ENCODE measurements at places on chromosomes 1 and 21.

- peak; percentile 80 for DNase-seq
Measured at GRCh38 chr1:115280064-115280463, 58.0 kb downstream of the NGF start.

- DNase-seq = peak; percentile 70
Measured at GRCh38 chr1:207004931-207005830, 27.4 kb downstream of the C1orf116 start.

GRCh38 chr1:197024460-197024859 lies 42.6 kb downstream of the F13B start:
- DNase-seq = peak; percentile 39

DNA sequence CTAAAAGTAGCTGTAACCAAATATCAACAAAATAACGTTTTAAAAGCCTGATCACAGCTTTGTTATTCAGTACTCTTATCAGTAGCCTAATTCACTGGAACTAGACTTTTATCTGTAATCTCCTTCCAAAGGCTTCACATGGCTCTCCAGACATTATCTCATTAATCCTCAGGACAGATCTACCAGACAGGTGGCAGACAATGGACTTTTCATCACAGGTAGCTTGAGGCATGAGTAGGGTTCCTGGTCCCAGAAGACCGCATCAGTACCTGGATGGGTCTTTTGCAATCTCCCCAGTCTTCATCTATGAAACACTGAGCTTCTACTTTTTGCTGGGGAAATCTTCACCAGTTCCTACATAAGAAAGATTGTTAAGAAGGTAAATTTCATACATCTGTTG lies 132.2 kb upstream of the FOXD3 start:
- DNase-seq = no peak

- no peak for DNase-seq
Measured at GRCh38 chr1:16420424-16421118, 16.7 kb downstream of the SPATA21 start.

DNA sequence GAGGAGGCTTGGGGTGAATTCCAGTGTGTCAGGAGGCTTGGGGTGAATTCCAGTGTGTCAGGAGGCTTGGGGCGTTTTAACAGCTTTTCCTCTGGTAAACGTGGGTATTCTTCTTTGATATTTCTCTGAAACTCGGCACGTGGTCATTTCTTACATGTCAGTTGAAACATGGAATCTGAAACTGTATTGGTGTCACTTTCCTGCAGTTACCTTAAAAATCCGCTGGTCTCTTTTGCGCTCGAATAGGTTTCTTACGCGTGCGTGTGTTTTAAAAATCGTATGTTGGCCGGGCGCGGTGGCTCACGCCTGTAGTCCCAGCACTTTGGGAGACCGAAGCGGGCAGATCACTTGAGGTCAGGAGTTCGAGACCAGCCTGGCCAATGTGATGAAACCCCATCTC lies 33.5 kb downstream of the PRKCZ start:
- no peak for DNase-seq

- DNase-seq = no peak
Measured at GRCh38 chr1:112285316-112285715, 110.7 kb upstream of the CTTNBP2NL start.

DNA sequence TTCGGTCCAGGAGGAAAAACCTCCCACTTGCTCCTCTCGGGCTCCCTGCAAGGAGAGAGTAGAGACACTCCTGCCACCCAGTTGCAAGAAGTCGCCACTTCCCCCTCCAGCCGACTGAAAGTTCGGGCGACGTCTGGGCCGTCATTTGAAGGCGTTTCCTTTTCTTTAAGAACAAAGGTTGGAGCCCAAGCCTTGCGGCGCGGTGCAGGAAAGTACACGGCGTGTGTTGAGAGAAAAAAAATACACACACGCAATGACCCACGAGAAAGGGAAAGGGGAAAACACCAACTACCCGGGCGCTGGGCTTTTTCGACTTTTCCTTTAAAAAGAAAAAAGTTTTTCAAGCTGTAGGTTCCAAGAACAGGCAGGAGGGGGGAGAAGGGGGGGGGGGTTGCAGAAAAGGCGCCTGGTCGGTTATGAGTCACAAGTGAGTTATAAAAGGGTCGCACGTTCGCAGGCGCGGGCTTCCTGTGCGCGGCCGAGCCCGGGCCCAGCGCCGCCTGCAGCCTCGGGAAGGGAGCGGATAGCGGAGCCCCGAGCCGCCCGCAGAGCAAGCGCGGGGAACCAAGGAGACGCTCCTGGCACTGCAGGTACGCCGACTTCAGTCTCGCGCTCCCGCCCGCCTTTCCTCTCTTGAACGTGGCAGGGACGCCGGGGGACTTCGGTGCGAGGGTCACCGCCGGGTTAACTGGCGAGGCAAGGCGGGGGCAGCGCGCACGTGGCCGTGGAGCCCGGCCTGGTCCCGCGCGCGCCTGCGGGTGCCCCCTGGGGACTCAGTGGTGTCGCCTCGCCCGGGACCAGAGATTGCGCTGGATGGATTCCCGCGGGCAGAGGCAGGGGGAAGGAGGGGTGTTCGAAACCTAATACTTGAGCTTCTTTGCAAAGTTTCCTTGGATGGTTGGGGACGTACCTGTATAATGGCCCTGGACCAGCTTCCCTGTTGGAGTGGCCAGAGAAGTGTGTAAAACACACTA lies 45.3 kb downstream of the MRPL39 start:
- peak; percentile 68 for DNase-seq

GRCh38 chr1:40646315-40646714 lies 19.2 kb downstream of the RIMS3 start:
- DNase-seq = peak; percentile 2

DNA sequence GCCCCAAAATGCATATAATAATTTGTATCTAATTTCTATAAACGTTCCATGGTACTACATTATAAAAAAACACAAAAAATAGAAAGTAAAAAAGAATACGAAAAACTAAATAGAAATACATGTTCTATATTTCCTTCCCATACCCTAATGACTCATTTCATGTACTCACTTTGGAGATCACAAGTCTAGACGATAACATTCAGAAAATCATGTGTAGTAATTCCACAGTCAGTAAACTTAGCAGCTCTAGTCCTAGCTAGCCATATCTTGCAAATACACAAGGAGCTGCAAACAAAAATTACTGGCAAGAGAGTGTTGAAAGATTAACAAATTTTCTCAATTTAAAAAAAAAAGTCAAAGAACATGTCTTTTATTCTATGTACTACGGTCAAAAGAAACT lies 1.4 kb downstream of the GOLPH3L start:
- DNase-seq = no peak

DNA sequence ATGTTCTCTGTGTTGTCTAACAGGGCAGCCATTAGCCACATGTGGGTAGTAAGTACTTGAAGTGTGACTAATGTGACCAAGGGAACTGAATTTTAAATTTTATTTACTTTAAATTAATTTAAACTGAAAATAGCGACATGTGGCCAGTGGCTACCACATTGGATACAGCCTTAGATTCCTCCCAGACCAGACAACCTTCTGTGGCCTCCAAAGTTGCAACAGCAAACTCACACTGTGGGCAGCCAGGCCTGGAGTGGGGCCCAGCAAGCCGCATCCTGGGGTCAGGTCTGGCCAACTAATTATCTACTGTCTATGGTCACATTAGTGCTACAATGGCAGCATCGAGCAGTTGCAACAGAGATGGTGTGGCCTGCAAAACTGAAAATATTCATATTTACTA lies 11.7 kb downstream of the EIF2D start:
- peak; percentile 62 for DNase-seq

- no peak for DNase-seq
Measured at GRCh38 chr21:15397258-15397657, 332.5 kb upstream of the NRIP1 start.

- DNase-seq = no peak
Measured at GRCh38 chr1:17672226-17672625, 82.9 kb upstream of the ACTL8 start.

GRCh38 chr1:58396150-58396549 lies 150.4 kb downstream of the OMA1 start:
- no peak for DNase-seq

DNA sequence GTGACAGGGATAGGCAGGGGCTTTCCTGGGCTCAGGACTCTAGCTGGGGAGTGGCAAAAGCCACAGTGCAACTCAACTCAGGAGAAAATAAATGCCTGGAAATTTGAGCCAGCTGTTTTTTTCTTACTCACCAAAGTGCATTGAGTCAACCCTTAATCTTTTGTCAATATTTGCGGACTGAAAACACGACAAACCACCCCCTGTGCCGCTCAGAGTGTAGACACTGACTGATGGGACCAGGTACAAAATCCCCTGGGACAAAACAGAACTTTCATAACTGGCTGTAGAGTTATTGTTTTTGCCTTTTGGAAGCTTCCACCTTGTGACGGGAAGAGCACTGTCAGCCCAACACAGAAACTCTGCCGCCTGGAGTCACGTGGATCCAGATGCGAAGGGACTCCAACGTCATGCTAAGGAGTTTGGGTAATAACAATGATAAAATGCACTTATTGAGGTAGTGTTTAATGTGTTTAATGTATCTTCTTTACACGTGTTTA lies 164.6 kb downstream of the PLPP3 start:
- no peak for DNase-seq

- no peak for DNase-seq
Measured at GRCh38 chr1:65442442-65442841, 22.0 kb downstream of the LEPR start.

DNA sequence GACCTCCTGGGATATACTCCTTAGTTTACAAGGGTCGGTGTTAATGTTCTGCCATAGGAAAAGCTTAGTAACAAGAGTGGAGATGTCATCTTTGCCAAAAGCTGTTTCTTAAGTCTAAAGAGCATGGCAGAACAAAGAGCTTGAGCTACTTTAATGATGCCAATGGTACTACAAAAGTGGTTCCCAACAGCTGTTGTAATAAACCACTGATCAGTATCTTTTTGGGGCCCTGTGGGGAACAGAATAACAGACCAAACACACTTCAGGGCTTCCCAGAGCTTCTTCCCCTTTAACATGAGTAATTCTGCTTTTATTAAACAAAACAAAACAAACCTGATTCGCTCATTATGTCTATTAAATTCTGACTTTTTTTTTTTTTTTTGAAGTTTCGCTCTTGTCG lies 116.3 kb downstream of the NCAM2 start:
- no peak for DNase-seq

GRCh38 chr1:26530895-26531598 lies 1.5 kb downstream of the RPS6KA1 start:
- DNase-seq = peak; percentile 58

- no peak for DNase-seq
Measured at GRCh38 chr1:88740784-88741183, 56.7 kb downstream of the PKN2 start.

DNA sequence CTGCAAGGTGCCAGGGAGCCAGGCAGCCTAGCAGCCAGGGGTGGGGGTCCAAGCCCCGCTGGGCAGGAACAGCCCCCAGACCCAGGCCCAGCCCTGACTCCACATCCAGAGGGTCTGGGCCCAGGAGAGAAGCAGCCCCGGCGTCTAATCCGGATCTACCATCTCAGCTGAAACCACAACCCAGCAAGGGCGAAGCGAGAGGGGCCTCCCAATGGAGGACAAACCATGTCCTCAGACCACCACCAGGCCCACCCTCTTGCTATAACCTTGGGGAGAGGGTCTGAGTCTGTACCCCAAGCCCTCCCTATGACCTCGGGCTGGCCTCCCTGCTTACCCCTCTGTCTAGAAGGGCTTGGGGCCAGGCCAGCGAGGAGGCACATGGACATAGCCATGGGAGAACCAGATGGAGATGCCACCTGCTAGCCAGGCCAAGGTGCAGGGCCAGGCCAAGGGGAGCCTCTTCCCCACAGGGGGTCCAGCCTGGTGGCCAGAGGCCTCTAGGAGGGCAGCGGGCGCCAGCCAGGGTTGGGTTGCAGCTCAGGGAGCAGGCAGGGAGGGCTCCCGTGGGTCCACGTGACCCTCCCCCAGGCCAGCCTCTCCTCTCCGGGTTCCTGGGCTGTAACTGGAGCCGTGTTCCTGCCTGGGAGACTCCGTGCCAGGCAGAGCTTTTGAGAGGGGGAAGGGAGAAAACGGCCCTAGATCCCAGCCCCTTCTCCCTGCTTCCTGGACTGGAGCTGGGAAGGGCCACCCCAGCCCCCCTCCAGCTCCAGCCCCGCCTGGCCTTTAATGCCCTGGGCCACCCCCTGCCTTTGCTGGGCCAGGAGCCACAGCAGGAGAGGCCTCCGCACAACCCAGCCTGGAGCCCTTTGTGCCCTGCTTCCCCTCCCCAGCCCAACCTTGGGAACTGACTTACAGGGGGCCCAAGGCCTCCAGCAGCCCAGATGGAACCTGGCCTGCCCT lies 2.5 kb downstream of the WNT9A start:
- no peak for DNase-seq

DNA sequence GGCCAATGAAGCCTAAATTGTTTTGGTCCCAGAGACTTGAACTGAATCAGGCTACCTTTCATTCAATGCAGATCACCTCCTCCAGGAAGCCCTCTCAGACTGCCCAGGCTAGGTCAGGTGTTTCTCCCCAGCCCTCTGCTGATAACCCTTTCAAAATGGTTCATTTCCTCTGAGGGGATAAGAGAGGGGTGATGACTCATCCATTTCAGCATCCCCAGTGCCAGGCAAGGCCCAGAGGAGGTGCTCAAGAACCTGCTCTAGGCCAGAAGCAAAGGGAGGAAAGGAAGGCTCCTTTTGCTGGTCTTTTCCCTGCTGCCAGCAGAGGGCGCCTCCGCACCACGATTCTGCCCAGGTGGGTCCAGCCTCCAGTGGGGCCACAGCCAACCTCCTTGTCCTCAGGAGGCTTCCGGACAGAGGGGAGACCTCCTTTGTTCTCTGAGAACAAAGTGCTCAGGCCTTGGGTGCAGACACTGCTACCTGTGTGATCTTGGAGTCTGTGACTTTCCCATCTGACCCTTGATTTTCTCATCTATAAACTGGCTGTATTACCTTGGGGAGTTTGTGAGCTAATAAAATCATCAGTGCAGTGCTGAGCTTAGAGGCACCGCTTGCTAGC lies 45.3 kb upstream of the ARHGEF10L start:
- peak; percentile 41 for DNase-seq

DNA sequence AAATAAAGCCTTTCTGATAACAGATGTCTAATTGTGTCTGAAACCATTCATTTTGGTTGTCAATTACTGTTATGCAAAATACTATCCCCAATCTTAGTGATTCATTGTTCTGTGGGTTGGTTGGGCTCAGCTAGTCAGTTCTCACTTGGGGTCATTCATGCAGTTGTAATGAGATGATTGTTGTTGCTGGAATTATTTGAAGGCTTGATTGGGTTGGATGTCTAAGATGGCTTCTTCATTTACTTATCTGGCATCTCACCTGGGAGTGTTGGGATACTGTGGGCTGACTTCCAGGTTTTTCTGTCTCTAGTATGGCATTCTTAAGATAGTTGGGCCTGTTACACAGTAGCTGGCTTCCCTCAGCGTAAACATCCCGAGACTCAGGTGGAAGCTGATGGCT lies 217.8 kb upstream of the B3GALT2 start:
- DNase-seq = peak; percentile 31

DNA sequence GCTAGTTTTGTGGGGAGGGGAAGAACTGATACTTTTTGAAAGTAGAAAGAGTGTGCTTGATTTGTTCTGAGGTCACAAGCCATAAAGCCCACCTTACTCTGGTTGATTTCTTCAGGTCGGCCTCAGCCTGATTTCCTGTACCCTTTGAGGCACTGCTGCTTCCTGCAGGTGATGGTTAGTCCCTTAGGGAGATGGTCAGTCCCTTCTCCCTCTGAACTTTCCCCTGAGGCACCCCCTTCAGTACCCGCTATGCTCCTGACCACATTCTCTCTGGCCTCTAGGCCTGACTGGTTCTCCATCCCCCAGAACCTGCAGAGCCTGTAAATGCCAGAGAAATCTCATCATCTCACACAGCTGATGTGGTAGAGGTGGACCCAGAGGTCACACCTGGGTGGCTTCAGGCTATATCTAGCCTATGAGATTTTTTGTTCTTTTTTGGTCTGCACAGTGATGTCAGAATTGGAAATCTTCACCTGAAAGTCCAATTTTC lies 15.0 kb upstream of the ID3 start:
- no peak for DNase-seq

- DNase-seq = no peak
Measured at GRCh38 chr1:241857131-241857530, 9.1 kb downstream of the EXO1 start.
